ENCODE measurements at places on chromosomes 7 and 10.

- no peak for DNase-seq
These were observed 310.1 kb downstream of the TCERG1L start for GRCh38 chr10:131001438-131001837.

- DNase-seq = no peak
These were observed 107.7 kb upstream of the BTBD16 start for GRCh38 chr10:122163174-122164022.

DNA sequence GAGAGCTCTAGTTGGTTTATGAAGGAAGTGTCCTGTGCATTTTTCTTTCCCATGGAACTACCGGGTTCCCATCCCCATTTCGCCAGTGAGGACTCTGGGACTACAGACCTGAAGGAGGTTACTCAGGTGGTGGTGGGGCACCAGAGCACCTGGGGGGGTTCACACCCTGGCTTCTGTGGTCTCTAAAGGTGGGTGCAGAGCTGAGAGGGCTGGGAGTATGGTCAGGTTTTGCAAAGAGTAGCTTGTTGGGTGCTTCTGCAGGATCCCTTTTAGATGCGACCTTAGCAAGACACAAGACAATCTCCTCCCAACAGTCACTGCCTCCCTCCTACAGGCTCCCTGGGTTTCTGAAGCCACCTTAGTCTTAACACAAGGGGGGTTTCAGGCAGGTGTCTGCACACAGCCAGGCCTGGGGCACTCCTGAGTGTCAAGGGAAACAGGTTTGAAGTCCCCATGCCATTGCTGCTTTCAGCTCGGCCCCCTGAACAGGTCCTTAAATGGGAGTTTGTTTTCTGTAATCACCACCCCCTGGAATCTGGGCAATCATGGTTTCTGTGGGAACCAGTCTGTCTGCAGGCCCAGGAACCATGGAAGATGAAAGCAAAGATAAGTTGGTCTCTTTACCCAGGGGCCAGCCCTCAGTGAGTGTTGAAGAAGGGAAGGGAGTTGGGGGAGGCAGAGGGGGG lies 9.9 kb upstream of the CXCL12 start:
- no peak for DNase-seq

DNA sequence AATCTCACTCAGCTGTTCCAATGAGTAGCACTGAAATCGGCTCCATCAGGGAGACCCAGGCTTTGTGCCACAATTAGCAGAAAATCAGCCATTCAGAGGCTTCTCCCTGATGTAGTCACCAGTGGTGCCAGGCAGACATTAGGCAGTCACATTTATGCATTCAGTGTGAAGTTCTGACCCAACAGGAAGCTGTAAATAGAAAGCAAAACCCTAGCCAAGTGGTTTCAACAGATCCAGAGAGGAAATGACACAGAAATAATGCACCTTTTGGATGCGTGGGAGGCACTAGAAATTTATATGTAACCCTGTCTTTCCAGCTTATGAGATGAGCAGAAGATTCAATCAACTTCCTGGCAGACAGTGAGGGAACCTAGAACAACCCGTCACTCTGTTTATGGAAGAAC lies 186.4 kb downstream of the PDE1C start:
- no peak for DNase-seq

DNA sequence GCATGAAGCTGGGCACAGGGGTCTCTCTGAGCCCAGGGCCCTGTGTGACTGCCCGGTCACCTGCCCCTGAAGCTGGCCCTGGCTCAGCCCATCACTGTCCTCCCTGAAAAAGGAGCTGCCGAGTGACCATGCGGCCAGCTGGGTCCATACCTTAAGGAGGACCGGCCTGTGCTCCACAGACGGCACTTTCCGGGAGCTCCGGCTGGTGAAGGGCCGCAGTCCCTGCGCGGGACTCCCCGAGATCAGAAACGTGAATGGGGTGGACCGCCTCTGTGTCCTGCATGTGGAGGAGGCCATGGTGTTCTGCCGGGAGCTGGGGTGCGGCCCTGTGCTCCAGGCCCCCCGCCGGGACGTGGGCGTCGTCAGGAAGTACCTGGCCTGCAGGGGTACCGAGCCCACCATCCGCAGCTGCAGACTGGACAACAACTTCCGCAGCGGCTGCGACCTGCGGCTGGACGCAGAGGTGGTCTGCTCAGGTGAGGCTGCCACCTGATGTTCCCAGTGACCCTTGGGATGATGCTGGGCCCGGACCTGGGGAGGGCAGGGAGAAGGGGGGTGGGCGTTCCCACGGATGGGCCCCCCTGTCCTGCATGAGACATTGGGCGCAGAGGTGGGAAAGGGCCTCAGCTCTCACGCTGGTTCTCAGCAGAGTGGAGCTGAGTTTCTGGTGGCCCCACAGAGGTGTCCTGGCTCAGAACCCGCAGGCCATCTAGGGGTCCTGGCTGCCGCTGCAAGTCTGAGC lies 3.5 kb downstream of the SCART1 start:
- DNase-seq = no peak

DNA sequence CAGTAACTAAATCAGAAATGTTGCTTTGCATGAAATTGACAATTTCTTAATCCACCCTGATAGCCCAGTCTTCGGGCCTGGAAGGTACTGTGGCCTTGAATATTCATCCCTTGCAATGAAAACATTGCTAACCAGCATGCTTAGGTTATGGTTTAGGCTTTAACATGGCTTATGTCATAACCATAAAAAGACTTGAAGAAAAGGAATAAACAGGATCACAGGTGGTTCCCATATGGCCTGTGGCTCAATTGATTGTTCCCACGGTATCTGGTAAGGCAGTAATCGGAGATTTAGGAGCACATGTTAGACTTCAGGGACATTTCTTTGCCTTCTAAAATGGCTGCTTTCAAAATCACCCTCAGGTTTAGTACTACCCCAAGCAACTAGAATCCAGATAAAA lies 139.5 kb downstream of the ST7 start:
- DNase-seq = no peak

DNA sequence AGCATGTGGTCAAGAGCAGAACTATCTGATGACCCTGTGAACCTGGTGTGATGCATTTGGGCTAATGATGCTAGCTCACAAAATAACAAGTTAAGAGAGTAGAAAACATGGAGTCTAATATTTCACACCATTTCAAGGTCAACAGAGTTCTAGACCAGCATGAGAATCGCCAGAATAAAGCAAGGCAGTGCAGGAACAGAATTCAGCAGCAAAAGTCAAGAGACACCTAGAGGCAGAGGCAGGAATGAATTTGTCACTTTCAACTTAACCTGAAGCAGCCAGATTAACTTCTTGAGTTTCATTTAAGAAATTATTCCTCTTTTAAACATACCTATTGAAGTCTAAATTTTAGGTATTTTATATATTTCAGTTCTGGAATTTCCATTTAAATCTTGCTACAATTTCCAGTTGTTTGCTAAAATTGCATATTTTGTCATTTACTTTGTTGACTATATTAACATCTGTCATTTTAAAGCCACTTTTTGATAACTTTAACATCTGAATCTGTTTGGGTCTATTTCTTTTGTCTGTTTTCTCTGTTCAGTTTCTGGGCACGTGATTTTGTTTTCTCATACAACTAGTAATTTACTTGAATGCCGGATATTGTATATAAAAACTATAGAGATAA lies 44.2 kb upstream of the PRSS58 start:
- peak; percentile 40 for DNase-seq

DNA sequence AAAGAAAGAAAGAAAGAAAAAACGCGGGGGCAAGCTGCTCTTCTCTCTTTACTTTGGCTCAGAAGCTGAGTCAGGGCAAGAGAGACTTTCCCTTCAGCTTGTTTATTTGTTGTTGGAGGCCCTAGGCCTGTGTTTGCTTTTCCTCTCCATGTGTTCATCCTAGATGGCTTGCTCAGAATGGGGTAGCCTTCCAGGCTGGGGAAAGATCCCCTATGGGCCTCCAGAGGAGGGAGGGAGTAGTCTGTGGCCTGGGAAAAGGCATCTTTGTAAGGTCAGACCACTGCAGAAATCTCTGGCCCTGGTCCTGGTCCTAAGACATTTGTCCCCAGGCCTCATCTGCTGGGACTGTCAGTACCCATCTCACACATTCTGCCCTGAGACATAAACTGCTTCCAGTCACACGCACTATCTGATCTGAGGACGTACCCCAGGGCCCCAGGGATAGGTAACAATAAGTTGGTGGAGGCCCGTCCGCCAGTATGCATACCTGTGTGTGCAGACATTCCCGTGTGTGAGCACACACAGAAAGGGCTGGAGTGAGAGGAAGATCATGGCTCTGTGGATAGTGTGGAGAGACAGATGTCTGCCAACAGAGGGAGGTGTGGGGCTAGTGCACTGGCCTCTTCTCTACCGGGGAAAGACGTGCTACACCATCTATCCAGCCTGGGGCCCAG lies 4.9 kb upstream of the SCD start:
- peak; percentile 59 for DNase-seq

DNA sequence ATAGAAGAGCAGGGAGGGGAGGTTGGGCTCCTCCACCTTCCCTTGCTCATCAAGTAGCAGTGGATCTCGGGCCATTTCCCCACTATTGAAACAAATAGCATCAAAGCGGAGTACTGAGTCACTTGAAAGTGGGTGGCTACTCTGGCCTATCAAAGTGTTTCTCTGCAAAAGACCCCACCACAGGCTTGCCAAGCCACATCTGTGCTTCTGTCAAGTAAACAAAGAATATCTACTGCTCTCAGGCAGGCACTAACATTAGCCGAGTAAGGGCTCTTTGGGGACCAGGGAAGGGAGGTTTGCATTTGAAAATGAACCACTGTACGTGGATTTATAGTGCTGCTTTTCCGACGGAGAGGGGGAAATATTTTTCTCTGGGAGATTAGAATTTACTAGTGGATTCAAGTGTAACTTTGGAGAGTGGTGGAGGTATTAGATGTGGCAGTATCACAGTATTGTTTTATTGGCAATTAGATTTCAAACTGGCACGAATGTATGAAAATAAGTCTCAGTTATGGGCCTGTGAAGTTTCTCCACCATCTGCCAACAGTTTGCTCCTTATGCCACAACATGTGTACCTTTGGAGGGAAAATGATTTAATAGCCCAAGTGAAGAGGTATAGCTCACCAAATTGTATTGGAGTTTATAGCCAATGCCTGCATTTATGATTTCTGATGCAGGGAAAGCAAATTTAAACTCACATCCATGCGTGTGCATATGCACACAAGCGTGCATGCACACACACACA lies 97.5 kb downstream of the RPS24 start:
- DNase-seq = no peak

GRCh38 chr10:44982496-44982895 lies 3.9 kb upstream of the DEPP1 start:
- no peak for DNase-seq

- DNase-seq = no peak
These were observed 50.3 kb downstream of the ADCYAP1R1 start for GRCh38 chr7:31102151-31102972.

All from LoVo (cell line).